ENCODE measurements at places on chromosomes 7 and 10. TPM values are rescaled to one million over a fixed set of nuclear protein-coding genes. Genes with fewer than 3 reads are reported as not detected.

GRCh38 chr10:102400076-102400475, 4.6 kb downstream of the NFKB2 start:
- no peak for DNase-seq

DNA sequence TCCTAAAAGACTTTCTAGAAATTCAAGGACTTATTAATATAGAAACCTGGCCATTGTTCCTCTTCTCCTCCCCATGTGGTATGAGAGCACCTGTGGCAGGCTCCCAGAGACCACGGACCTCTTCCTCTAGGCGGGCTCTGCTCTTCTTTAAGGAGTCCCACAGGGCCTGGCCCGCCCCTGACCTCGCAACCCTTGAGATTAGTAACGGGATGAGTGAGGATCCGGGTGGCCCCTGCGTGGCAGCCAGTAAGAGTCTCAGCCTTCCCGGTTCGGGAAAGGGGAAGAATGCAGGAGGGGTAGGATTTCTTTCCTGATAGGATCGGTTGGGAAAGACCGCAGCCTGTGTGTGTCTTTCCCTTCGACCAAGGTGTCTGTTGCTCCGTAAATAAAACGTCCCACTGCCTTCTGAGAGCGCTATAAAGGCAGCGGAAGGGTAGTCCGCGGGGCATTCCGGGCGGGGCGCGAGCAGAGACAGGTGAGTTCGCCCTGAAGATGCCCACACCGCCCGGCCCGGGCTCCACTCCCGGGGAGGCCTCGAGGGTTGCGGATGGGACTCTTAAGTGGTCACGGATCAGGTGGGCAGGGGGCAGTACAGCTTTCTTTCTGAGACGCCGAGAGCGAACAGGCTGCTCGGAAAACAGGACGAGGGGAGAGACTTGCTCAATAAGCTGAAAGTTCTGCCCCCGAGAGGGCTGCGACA, at the start of gene SLC26A4:
Gene SLC26A4, plus strand, starts transcription at position 448 of the 700 bp plus-strand sequence. CDS start 814 bp downstream, outside the sequence.
- no peak for DNase-seq

DNA sequence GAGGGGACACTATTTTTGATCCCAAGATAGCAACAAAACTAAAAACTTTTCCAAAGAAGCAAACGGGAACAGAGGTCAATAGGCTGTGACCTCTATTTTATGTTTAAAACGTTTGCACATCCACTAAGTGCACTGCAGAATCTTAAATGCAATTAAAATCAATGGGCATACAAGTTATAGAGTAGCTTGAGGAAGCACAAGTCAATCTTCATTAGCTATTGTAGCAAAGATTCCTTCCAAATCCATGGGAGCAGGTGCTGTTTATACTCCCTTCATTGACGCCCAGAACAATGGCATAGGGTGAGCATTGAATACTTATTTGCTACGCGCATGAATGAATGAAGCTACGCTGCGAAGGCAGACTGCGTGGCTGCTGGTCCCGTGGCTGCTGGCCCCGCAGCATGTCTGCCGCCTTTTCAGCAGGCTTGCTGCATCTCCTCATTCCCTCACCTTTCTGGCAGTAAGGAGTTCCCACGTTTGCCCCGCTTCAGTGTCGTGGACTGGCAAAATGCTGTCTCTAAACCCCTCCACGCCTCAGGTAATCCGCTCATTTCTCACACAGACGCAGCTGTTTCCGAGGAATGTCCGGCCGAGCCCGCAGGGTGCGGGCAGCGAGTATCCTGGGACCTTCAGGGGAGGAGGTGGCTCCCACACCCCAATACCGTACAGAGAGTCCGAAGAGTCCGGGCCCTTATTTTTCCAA, 754 bp upstream of the PHYHIPL start:
- no peak for DNase-seq

GRCh38 chr10:130621231-130621775, 485.1 kb downstream of the GLRX3 start:
- DNase-seq = no peak

- no peak for DNase-seq
These were observed 100.0 kb upstream of the KCNMA1 start for GRCh38 chr10:77737608-77738007.

GRCh38 chr7:137462074-137462715, 118.7 kb upstream of the PTN start:
- no peak for DNase-seq

GRCh38 chr7:79430391-79430790, 23.1 kb downstream of the MAGI2 start:
- no peak for DNase-seq

DNA sequence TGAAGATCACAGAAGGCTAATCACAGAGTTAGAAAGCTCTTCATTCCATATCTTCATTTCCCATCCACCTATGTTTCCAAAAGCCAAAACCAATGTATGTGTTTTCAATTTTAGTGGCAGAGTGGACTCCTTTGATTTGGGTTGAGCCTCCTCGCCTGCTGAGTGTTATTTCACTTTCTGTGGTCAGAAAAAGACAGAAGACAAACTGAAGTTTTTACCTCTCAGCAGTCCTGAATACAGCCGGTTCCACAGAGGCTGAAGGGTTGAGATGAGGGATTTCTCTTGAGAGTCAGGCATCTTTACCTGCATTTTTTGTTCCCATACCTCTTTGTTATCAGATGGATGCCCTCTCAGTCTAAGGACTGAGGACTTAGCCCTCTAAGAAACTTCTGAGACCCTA, 659.6 kb downstream of the CCSER2 start:
- no peak for DNase-seq

DNA sequence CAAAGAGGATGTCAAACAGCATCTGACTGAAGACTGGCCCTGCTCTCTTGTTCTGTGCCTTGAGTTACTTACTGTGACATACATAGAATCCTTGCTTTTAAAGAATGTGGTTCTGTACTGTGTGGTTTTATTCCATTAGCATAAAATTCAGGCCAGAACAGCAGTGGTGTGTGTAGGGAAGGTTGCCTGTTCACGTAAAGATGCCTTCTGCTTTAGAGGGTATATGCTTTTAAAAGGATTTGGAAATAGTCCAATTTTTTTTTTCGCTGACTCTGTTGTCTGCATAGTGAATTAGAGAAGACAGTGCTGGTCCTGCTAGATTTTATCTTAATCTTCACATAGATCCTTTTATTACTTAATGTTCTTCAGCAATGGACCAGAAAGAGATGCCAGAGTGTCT, 470.8 kb upstream of the SEMA3A start:
- no peak for DNase-seq

DNA sequence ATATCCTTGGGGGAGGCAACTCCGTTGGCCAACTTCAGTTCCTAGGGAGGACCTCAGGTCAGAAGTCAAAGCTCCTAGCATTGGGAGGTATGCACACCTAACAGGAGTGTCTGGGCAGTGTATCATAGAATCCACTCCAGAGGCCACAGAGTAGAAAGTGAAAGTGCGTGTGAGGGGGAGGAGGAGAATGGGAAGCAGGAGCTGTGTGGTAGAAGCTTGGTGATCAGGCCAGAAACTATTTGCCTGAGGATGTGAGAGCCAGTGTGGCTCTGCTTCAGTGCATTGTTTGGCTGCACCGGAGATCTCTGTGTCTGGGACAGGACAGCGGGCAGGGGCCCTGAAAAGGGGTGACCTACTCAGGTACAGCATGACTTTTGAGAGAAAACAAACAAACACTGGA, 557.4 kb upstream of the VSTM2A start:
- no peak for DNase-seq

- DNase-seq = no peak
These were observed 2.7 kb downstream of the SNX13 start for GRCh38 chr7:17937506-17938120.

- no peak for DNase-seq
These were observed 47.2 kb downstream of the CAMK1D start for GRCh38 chr10:12396567-12396966.

DNA sequence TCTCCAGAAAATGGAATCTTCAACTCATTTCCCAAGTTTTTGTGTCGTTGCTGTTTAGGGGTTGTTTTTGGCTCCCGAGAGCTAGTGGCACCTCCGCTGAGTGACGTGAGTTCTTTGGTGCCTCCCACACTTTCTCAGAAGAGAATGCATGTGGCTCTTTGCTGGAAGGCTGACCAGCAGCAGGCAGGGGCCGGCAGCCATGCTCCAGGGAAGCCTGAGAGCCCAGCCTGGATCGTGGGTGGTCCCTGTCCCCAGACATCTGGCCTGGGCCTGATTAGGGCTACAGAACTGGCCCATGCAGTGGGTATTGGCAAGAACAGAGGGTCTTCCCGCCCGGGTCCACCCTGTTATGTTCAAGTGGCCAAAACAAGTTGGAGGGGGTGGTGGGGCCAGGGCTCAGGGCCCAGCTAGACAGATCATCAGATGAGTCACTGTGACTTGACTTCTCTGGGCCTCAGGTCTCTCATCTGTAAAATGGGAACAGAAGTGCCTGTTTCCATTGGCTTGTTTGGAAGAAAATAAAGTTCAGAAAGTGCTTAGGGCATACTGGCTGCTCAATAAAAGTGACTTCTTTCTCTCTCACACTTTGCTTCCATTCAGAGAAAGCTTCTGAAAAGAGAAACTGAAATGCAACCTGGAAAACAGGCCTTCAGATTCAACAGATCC, 83.1 kb downstream of the STRA8 start:
- no peak for DNase-seq

DNA sequence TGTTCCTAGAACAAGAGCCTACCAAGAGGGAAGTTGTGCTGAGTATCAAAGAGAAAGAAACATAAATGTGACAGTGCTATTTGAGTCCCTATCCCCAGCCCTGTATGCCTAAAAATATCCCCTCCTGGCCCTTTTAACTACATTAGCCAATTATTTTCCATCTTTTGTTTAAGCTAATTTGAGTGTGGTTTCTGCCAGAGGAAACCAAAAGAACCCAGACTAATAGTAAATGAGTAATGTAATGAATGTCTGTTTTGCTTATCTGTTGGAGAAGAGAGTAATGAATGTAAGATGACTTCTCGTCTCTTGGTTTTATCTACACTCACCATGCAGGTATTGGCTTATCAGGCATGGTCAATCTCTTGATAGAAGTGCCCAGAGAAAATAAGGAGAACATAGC, 134.4 kb upstream of the CDK1 start:
- DNase-seq = no peak

DNA sequence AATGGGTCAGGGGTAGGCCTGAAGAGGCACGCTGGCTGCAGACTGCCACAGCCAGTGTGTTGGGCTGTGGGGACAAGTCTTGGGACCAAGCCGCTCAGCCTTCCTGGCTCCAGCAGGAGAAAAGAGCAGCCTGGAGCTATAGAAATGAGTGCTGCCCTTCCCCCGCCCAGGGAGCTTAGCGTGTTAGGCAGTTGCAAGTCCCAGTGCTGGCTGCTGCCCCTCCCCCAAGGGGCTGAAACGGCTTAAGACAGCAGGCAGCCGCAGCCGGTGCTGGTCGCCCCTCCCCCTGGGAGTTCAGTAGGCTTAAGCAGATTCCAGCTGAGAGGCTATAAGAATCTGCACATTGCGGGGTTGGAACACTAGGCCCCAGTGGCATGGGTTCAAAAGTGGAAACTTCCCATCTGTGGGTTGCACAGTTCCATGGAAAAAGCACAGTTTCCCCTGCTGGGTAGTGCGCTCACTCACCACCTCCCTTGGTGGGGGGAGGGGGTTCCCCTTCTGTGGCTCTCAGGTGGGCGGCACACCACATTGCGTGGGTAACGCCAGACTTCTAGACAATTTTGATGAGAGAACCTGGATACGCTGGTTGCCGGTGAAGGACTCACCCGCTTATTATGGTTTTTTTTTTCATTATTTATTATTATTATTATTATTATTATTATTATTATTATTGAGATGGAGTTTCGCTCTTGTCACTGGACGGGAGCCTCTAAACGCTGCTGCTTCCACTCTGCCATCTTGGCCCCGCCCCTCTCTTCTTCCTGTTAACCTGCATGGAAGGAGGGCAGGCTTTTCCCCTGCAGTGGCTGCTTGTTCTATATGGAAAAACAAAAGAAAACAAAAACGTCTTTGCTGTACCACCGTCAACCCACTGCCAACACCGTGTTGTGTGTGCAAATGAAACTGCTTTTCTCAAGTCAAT, 151.1 kb downstream of the CXCL12 start:
- DNase-seq = peak; percentile 27

- DNase-seq = peak; percentile 9
These were observed 318.5 kb downstream of the WDR37 start for GRCh38 chr10:1374511-1375345.

GRCh38 chr7:46229409-46229808, 308.3 kb upstream of the IGFBP3 start:
- DNase-seq = no peak

DNA sequence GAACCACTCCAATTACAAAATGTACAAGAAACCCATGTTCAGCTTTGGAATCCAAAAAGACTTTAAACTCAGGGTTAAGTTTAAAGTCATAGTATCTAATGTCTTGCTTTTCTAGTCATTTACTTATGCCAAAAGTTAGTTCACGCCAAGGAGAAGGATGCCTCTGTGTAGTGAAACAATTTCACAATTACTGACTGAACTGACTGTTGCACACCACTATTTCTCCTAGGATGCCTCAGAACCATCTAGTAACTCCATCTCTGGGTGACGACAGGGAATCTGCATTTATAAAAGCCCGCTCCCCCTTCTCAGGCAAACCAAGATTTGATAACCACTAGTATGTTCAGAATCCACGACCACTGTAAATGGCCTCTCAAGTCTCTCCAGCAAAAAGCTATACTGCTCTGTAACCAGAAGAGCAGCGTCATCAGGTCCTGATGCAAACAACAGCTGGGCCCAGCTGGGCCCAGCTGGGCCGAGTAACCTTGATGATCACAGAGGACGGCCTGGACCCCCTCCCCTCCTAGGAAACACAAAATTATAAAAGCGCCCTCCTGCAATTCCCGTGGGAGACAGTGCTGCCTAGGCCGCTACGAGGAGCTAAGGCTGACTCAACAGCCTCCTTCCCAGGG, 680 bp upstream of the ADO start:
- DNase-seq = no peak

Gene DNA2
- 4.6 TPM for total RNA-seq

Gene PALD1
- total RNA-seq = 15.5 TPM

Gene CALHM3
- total RNA-seq = not detected

Gene ASZ1
- total RNA-seq = not detected

Gene JAZF1
- total RNA-seq = 28.1 TPM

Gene GPRIN2
- total RNA-seq = 14.8 TPM

Gene LIPF
- total RNA-seq = not detected

Gene SPOCK2
- total RNA-seq = 250 TPM

Gene GDF2
- not detected for total RNA-seq

Gene HOXA7
- not detected for total RNA-seq

Measured in mucosa of gallbladder (tissue), 1 donor.